Activated naive CD8-positive, alpha-beta T cell treated with anti-CD3 and anti-CD28 coated beads for 36 hours (primary cell): ENCODE measurements at places on chromosomes 6 and 20. TPM values are rescaled to one million over a fixed set of nuclear protein-coding genes. Genes with fewer than 3 reads are reported as not detected.

Gene RNF217
- total RNA-seq = 0.12 TPM

DNA sequence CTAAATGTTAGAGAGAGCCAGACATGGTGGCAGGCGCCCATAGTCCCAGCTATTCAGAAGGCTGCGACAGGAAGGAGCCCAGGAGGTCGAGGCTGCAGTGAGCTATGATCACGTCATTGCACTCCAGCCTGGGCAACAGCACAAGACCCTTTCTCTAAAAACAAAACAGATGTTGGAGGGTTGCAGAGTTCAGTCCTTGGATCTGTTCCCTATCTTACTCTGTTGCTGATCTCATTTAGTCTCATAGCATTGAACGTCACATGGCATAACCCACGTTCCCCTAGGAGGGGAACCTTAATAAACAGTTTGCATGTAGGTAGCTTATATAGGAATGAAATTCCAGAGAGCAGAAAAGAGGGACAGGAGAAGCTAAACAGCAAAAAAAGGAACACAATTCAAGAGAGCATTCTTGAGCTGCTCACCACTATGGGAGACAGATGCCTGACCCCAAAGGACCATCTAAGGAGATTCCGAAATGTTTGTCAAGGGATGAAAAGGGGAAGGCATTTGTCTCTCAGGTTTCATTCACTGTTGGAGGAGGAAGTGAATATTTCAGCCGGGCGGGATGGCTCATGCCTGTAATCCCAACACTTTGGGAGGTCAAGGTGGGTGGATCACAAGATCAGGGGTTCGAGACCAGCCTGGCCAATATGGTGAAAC, 54.6 kb upstream of the PIM1 start:
- no peak for DNase-seq

DNA sequence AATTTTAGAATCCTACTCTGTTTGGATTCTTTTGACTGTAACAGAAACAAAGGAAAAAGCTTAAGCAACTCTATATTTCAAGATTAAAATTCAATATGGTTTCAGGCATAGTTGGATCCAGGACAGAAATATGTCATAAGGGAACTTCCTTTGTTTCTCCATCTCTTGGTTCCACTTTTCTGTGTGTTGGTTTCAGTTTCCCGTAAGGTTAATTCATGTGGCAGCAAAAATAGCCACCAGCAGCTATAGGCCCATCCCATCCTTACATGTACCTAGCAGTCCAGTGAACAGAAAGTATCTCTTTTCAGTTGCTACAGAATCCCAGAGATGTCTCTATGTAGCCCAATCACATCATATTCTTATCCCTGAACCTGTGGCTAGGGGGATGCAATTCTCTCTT, 8.8 kb upstream of the FAM8A1 start:
- DNase-seq = no peak

- DNase-seq = no peak
These were observed 8.3 kb downstream of the PRDM1 start for GRCh38 chr6:106094261-106094963.

Gene PRIM2
- 40.7 TPM for total RNA-seq

DNA sequence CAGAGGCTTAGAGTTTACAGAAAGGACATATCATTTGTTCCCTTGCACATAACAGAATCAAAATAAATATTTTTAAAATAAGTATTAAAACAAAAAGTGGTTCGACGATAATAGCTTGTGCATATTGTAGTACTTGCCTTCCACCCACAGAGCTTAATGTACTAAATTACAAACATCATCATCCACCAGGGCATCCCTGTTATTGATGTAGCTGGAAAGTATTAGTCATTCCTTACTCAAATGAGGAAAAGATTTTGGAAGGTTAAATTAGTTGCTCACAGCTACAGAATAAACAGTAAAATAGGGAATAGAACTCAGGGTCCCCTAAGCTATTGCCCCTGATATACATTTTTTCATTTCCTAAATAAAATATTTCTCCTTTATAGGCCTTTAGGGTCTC, 150.3 kb downstream of the PTPRK start:
- no peak for DNase-seq

GRCh38 chr6:63674635-63675034, 39.0 kb downstream of the PHF3 start:
- no peak for DNase-seq

Gene ZNF133
- total RNA-seq = 4.2 TPM

Gene SH3BGRL2
- 5.1 TPM for total RNA-seq

Gene TRIM38
- 8.2 TPM for total RNA-seq

Gene SLC22A16
- not detected for total RNA-seq

DNA sequence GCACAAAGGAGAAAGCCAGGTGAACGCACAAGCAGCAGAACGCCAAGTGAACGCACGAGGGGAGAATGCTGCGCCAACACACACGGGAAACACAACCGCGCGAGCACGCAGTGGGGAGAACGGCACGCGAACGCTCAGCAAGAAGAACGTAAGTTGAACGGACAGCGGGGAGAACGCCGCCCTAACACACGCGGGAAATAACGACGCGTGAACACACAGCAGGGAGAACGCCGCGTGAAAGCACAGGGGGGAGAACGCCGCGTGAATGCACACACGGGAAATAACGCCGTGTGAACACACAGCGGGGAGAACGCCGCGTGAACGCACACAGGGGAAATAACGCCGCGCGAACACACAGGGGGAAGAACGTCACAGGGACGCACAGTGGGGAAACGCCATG, 54.7 kb downstream of the RNASET2 start:
- DNase-seq = no peak

- DNase-seq = no peak
These were observed 664 bp upstream of the ACTR5 start for GRCh38 chr20:38747495-38748096.

Gene CTSA
- total RNA-seq = 45.2 TPM

DNA sequence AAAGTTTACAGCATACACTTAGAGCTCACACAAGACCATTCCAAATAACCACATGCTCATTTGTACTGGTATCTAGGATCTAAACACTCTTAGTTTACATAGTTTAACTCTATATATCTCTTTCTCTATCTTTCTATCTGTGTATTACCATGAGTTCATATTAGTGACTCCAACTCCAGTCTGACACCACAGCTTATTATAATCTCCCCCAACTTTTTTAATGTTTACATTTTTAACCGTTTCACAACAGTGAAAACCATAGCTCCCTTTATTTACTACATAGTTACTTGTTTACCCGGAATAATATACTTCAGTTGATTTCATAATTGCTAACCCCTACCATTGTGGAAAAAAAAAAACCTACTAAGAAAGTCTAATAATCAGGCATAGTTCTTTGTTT, 362.4 kb upstream of the RGS17 start:
- no peak for DNase-seq

Gene PDYN
- total RNA-seq = not detected

GRCh38 chr6:118042855-118043254, 135.8 kb downstream of the SLC35F1 start:
- no peak for DNase-seq

Gene ERVFRD-1
- not detected for total RNA-seq

GRCh38 chr6:82331031-82331773, 32.4 kb upstream of the TPBG start:
- DNase-seq = no peak

- DNase-seq = no peak
These were observed 243.7 kb downstream of the UTRN start for GRCh38 chr6:144528743-144529425.

- DNase-seq = peak; percentile 54
These were observed 8.0 kb upstream of the SIM1 start for GRCh38 chr6:100472674-100473073.

DNA sequence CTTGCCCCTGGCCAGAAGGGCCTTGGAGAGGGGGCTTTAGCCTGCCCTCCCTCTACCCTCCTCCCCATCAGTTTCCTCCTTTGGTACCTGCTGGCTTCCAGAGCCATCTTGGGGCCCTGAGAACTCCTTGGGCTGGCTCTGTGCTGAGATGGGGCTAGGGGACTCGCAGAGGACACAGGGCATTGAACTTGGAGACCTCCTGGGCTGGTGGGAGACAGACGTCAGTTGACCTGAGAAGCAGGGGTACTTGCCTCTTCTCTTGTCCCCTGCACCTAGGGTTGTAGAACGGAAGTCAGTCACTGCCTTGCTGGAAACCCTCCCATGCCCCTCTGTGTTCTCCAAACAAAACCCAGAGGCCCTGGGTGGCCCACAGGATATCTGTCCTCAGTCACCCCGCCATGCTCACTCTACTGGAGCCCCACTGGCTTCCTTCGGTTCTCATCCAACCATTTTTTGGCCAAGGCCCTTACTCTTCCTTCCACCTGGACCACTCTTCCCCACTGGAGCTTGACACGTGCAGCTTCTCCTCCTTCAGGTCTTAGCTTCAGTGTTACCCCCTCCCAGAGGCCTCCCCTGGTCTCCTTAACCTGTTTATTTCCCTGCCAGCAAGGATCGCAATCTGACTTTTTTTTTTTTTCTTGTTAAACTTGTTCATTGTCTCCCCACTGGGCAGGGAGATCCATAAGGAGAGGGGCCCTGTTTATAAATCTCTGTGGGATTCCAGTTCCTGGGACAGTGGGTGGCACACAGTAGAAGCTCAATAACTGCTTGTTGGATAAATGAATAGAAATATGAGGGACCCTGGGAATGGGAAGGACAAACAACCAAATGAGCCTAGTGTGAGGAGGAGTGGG, 971 bp downstream of the RBCK1 start:
- DNase-seq = peak; percentile 39

- no peak for DNase-seq
These were observed 14.7 kb upstream of the KCNG1 start for GRCh38 chr20:51037532-51038115.

GRCh38 chr6:163324326-163324687, 90.2 kb upstream of the QKI start:
- DNase-seq = no peak

DNA sequence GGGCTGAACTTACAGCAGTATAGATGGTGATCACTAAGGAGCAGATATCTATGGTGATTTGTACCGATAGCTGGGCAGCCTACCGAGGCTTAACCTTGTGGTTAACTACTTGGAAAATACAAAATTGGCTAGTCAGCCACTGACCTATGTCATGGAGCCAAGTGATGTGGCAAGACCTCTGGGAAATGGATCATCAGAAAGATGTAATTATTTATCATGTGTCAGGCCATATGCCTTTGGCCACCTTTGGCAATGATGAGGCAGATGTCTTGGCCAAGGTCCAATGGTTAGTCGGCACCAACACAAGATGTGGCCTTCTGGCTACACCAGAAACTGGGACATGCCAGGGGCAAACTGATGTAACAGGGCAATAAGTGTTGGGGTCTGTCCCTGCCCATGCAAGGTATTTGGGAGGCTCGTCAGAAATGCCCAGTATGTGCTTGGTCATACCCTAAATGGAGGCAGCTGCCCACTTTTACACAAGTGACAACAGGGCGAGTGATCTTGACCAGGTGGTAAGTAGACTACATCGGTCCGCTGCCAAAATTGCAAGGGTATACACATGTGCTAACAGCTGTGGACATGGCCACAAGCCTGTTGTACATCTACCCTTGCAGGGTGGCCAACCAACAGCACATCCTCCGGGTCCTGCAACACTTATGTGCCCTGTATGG, 30.1 kb downstream of the HDDC2 start:
- no peak for DNase-seq

GRCh38 chr20:44228465-44229258, 18.1 kb upstream of the OSER1 start:
- DNase-seq = no peak

DNA sequence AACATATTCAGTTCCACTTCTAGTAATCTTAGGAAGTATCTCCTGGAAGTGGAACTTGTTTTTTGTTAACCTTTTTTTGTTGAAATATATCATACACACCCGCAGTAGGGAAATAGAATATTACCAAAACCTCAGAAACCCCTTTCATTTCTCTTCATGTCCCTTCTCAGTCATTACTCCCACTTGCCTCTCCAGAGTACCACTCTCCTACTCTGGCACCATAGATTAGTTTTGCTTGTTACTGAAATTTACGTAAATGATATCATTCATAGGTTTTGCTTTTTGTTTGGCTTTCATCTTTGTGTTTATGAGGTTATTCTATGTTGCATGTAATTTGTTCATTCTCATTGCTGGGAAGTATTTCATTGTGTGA, 52.8 kb downstream of the ZFAND3 start:
- no peak for DNase-seq

Gene TRIM10
- not detected for total RNA-seq

Gene NINL
- 2.2 TPM for total RNA-seq

GRCh38 chr20:23091721-23092383, 5.7 kb upstream of the CD93 start:
- DNase-seq = no peak
